ENCODE measurements at places on chromosomes 3 and 15.

DNA sequence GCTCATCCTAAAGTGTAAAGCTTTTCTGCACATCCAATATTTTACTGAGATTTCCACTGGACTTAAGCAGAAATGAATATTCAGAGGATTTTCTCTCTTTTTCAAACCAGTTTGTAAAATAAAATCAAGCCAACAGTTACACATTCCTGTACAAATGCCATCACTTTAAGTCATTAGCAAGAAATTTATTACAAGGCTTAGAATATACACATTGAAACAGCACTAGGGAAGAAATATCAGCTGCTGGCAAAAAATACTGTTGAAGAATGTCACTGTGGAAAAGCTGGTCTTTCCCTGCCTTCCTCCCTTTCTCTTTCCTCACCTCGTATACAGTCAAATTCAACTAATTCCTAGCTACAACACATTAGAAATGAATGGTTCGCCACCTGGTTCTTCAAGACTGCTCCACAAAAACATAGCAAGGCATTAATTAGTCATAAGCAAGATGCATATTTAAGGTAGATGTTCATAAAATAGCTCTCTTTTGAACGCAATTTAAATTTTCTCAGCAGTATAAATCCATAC, 21.3 kb downstream of the PLOD2 start:
- no peak for DNase-seq

GRCh38 chr3:174322789-174323188, 536.3 kb upstream of the NAALADL2 start:
- no peak for DNase-seq

GRCh38 chr3:43113671-43114070, 7.8 kb upstream of the POMGNT2 start:
- no peak for DNase-seq

GRCh38 chr3:82002491-82002890, 241.0 kb upstream of the GBE1 start:
- no peak for DNase-seq

GRCh38 chr3:67077656-67078055, 79.5 kb downstream of the KBTBD8 start:
- no peak for DNase-seq

- peak; percentile 97 for DNase-seq
These were observed at the start of gene QARS1 for GRCh38 chr3:49104427-49105291. Gene QARS1, minus strand, starts transcription at chr3:49104757. Its CDS starts 24 bp downstream, at chr3:49104733.

GRCh38 chr3:197124713-197125112, 95.1 kb upstream of the MELTF start:
- no peak for DNase-seq

DNA sequence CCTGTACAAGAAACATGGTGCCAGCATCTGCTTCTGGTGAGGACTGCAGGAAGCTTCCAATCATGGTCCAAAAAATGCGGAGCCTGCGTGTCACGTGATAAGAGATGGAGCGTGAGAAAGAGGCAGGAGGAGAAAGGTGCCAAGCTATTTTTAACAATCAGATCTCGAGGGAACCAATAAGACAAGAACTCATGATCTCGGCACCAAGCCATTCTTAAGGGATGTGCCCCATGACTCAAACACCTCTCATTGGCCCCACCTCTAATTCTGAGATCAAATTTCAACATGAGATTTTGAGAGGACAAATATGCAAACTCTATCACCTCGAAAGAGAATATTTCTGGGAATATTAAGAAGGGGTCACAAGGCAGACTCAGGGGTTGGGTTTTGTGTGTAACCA, 107.2 kb downstream of the PYDC2 start:
- no peak for DNase-seq

- DNase-seq: no peak
These were observed 578.0 kb downstream of the UNC13C start for GRCh38 chr15:54556231-54556630.

- DNase-seq: no peak
These were observed 30.5 kb downstream of the DNASE1L3 start for GRCh38 chr3:58180099-58180880.

DNA sequence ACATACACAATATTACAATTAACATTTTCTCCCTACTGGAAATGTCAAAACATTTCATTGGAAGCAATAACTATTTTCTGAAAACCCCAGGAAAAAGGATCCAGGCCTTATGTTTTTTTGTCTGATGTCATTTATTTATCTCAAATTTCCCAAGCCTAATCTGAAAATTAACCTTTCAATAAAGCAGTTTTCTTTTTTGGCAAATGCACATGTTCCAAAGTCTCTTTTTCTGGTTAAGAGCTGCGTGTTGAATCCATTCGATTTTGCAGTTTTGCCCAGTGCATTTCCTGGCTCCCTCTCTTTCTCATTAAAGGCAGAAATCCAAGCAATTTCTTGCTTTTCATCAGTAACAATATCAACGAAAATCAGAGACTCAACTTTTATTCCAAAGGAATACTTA, 222.3 kb downstream of the NR1D2 start:
- no peak for DNase-seq

- no peak for DNase-seq
These were observed 99.5 kb downstream of the SNRPN start for GRCh38 chr15:25054329-25054728.

- DNase-seq: no peak
These were observed 16.4 kb upstream of the LRIG1 start for GRCh38 chr3:66517241-66517640.

DNA sequence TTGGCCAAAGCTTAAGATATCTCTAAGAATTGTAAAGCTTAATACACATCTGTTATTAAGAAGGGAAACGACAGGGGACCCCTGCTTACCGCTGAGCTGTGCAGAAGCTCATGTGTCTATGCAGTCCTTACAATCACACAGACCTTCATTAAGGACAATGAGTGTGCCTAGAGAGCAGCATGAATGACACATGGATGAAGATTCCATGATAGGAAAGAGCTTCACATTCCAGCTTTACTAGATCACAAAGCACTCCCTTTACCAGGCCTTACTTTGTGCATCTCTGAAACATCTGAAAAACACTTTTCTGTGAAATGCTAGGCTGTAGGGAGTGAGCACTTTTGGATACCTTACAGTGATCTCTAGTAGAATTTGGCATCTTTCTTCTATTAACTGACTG, 32.0 kb downstream of the RNF168 start:
- no peak for DNase-seq

- DNase-seq: no peak
These were observed 163.4 kb upstream of the PPP2R3A start for GRCh38 chr3:135802171-135802570.

- no peak for DNase-seq
These were observed 30.4 kb downstream of the TFDP2 start for GRCh38 chr3:142118911-142119310.

- no peak for DNase-seq
These were observed 35.4 kb upstream of the ETV5 start for GRCh38 chr3:186144257-186144656.

- no peak for DNase-seq
These were observed 2.6 kb downstream of the LHFPL4 start for GRCh38 chr3:9550999-9551398.

- DNase-seq: no peak
These were observed 178.3 kb downstream of the IGF1R start for GRCh38 chr15:98826658-98827057.

DNA sequence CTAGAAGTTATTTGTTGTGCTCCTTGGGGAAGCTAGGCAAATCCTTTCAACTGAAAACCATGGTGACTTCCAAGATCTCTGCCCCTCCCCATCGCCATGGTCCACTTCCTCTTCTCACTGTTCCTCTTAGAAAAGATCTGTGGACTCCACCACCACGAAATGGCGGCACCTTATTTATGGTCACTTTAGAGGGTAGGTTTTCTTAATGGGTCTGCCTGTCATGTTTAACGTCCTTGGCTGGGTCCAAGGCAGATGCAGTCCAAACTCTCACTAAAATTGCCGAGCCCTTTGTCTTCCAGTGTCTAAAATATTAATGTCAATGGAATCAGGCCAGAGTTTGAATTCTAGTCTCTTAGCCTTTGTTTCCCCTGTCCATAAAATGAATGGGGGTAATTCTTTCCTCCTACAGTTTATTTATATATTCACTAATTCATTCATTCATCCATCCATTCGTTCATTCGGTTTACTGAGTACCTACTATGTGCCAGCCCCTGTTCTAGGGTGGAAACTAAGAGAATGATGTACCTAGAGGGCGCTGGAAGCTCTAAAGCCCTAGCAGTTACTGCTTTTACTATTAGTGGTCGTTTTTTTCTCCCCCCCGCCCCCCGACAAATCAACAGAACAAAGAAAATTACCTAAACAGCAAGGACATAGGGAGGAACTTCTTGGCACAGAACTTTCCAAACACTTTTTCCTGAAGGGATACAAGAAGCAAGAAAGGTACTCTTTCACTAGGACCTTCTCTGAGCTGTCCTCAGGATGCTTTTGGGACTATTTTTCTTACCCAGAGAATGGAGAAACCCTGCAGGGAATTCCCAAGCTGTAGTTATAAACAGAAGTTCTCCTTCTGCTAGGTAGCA, 657 bp downstream of the PATL2 start:
- DNase-seq: peak; percentile 59

- DNase-seq: no peak
These were observed 19.2 kb upstream of the SMAD6 start for GRCh38 chr15:66682865-66683264.

GRCh38 chr3:58973796-58974195, 76.0 kb downstream of the CFAP20DC start:
- DNase-seq: no peak

DNA sequence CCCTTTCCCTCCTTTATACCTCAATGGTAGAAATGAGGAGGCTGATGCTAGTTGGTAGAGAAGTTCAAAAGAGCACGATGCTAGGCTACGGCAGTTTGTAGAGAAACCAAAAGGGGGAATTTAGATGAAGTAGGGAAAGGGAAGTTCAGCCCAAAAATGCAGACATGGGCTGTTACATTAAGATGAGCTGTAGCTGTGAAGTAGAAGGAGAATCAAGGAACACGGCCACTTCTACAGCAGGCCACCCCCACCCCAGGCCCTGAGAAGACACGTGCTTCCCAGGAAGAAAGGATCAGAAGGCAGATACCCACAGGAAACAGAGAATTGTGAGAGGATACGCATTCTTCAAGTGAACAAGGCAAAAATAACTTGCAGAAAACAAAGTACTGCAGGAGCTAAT, 2.1 kb upstream of the PARP14 start:
- no peak for DNase-seq

GRCh38 chr15:79702621-79703020, 194.2 kb downstream of the MTHFS start:
- no peak for DNase-seq

DNA sequence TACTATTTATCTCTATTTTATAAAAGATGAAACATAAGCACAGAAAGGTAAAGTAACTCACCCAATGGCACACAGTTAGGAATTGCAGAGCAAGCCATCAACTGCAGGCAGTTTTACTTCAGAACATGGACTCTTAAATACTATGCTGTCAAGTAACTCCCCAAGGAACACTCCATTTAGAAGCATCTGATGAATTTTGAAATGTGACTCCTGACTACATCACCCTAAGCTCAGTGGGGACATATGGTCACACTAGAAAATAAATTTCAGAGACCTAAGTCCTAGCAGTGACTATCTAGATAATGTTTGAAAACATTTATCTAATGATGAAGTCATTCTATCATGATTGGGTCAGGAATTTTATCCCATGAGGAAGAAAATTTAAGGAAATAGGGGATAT, 272.8 kb upstream of the ARRDC4 start:
- no peak for DNase-seq

- no peak for DNase-seq
These were observed 39.6 kb downstream of the TRIM69 start for GRCh38 chr15:44775953-44776352.

DNA sequence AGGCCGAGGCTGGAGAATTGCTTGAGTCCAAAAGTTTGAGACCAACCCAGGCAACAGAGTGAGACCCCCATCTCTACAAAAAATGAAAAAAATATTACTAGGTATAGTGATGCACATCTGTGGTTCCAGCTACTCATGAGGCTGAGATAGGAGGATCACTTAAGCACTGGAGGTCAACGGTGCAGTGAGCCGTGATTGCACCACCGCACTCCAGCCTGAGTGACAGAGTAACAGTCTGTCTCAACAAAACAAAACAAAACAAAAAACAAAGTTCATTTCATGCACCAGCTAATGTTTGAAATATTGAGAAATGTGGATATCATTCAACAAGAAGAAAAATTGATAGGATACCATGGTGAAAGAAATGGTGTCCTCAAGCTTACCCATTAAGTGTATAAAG, 450.5 kb upstream of the TPRG1 start:
- no peak for DNase-seq

DNA sequence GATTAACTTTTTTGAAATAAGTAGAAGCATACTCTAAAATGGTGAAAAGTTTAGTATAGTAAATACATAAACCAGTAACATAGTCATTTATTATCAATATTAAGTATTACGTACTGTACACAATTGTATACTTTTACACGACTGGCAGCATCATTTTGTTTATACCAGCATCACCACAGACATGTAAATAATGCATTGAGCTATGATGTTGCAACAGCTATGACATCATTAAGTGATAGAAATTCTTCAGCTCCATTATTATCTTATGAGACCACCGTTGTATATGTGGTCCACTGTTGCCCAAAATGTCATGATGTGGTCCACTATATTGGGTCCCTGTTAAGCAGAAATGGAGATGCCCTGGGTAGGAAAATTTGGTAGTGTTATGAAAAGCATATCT, 51.3 kb downstream of the DRD3 start:
- no peak for DNase-seq

DNA sequence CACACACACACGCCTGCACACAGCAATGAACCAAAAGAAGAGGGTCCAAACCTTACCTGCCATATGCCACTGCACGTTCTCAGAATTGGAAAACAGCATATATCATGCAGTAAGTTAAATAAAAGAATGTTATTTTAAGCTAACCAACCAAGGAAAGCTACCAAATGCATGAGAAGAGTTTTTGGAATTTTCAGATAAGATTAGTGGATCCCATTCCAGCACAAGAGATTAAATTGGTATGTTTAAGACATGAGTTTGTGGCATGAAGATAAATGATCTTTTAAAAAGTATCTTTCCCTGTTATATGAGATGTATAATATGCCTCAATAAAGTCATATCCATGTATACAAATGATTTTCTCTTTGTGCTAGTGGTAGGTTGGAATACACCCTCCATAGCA, 811.4 kb downstream of the NR2F2 start:
- no peak for DNase-seq

DNA sequence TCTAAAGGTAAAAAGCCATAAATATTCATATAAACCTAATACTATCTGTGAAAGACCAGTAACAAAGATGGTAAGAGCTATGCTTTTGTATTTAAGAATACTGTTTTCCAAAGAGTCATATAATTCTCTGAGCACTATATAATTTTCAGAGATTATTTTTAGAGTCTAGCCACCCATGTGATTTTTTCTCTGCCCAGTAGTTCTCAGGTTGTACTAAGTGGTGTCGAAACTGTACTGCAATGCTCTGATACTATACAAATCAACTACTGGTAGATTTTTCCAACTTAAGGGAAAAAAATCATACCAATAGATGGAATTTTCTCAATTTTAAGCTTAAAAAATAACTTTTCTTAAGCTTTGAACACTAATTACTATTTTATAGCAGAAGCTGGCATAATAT, 104.8 kb downstream of the MYO5A start:
- no peak for DNase-seq
